CD4-positive, CD25-positive, alpha-beta regulatory T cell (primary cell): ENCODE measurements at places on chromosomes 3 and 15.
A peak's percentile ranks its signal among the peaks of the same experiment; 100 is the strongest.

DNA sequence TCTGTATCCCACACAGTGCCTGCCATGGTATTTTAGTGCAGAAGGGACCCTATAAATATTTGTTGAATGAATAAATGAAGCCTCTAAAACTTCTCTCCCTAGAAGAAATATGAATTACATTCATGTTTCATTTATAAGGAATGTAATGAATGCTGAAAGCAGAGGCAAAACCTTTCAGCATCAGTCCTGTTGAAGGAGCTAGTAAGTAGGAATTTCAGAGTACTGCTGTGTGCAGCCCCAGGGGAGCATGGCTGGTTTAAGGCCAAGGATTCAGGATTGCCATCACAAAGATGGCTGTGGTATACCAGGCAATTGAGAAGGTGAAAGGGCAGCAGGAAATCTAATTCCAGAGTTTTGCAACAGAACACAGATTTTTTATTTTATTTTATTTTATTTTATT, 1131.4 kb downstream of the IGSF11 start:
- DNase-seq, result no peak

GRCh38 chr3:143895805-143896204, 47.5 kb upstream of the SLC9A9 start:
- DNase-seq, result no peak

- DNase-seq, result peak; percentile 42
These were observed 1.2 kb downstream of the LHFPL4 start for GRCh38 chr3:9552252-9552999.

GRCh38 chr3:74048699-74049098, 424.0 kb upstream of the PDZRN3 start:
- DNase-seq, result no peak

- DNase-seq, result no peak
These were observed 160.1 kb downstream of the ARRDC4 start for GRCh38 chr15:98120561-98120960.

DNA sequence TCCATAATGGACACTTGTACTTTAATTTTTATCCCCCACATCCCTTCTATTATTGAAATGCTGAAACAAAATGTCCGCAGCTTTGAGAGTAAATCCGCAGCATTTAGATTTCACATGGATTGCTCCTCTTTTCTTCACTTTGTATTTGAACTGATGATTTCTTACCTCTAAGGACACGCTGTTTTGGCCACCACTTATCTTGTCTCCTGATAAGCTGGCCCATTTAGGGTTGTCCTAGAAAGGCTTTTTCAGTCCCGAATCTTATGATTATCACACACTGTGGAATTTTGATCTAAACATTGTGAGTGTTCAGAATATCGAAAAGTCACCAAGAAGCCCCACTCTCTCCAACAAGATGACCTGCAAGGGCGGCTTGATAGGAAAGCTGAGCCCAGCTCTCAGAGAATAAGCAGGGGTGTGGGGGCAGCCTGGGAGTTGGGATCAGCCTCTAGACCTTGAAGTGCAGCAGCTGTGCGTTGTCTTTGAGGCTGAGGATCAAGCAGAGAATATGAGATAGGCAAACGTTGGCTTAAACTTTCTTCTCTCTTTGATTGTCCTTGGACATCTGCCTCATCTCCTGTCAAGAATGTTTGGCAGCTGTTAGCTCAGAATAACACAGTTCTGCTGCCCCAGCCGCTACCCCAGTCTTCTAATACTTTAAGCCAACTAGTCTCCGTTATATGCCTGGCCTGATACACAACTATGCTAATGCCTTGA, 399.7 kb upstream of the NR2F2 start:
- no peak for DNase-seq

DNA sequence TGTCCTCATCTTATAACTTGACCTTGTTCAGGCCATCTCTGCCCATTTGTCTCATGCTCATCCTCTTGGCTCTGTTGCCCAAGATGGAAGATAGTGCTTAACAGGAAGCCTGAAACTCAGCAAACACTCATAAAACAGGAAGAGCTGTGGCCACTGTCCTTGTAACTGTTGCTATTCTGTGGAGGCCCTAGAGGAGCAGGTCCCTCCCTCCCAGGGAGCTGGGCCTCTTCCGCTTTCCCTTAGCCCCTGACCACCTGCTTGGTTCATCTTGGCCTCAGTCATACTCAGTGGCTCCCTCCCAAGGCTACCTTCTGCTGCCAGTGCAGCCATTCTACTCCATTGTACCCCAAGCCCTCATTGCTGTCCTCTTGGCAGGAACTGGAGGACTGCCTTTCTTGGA, 3.5 kb downstream of the MAPKAPK3 start:
- no peak for DNase-seq

GRCh38 chr3:182682263-182683241, 110.8 kb upstream of the ATP11B start:
- peak; percentile 48 for DNase-seq

DNA sequence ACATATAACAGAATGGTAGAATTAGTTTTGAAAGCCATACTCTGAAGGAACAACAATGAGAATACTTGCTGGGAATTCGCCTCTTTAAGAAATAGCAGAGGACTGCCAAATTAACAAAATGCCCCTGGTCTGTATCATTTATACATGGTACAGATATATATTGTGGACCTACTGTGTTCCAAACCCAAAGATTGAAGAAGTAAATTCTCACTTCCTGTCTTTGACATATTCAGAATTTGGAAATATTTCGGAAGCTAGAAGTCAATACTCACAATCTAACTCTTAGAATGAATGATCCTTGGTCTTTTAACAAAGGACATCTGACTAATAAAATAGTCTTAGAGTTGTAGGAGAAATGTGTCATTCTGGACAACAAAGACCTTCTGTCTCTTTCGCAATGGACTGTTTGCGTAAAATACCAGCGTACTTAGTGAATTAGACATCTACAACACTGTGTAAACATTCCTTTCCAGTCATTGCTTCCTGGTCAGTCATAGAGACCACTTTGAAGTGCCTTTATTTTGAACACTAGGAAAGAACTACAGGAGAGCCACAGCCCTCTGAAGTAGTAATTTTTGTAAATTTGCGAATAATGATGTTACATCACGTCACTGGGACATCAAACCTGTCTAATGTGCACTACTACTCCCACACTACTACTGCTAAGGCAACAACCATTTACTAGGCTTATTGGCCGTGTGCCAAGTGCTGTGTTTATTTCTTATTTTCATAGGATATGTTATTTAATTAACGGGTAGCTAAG, 68.0 kb downstream of the CHL1 start:
- DNase-seq, result no peak

DNA sequence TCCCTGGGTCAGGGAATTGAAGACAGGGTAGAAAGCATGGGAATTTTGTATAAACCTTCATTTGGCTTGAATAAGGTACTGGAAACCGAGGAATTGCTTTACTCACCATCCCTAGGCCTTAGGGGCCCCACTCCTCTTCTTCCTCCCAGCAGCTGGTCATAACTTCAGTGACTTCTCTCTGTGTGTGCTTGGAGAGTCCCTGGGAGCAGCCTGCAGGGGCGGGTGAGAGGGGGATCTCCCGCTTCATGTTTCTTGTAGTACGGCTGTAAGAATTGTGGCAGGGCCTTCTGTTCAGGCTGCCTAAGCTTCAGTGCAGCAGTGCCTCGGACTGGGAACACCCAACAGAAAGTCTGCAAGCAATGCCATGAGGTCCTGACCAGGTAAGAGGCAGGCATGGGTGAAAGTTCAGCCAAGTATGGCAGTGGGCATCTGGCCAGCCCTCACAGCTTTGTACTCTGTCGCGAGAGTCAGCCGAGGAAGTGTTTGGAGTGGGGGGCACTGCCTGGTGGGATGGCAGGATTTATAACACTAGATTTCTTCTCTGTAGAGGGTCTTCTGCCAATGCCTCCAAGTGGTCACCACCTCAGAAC, 1.7 kb upstream of the DNAJC17 start:
- no peak for DNase-seq

GRCh38 chr3:150697646-150698045, 6.1 kb downstream of the ERICH6 start:
- DNase-seq, result no peak

- no peak for DNase-seq
These were observed 23.8 kb upstream of the FBLN2 start for GRCh38 chr3:13524979-13525669.

- no peak for DNase-seq
These were observed 22.4 kb downstream of the CIAO2A start for GRCh38 chr15:64070965-64071851.

DNA sequence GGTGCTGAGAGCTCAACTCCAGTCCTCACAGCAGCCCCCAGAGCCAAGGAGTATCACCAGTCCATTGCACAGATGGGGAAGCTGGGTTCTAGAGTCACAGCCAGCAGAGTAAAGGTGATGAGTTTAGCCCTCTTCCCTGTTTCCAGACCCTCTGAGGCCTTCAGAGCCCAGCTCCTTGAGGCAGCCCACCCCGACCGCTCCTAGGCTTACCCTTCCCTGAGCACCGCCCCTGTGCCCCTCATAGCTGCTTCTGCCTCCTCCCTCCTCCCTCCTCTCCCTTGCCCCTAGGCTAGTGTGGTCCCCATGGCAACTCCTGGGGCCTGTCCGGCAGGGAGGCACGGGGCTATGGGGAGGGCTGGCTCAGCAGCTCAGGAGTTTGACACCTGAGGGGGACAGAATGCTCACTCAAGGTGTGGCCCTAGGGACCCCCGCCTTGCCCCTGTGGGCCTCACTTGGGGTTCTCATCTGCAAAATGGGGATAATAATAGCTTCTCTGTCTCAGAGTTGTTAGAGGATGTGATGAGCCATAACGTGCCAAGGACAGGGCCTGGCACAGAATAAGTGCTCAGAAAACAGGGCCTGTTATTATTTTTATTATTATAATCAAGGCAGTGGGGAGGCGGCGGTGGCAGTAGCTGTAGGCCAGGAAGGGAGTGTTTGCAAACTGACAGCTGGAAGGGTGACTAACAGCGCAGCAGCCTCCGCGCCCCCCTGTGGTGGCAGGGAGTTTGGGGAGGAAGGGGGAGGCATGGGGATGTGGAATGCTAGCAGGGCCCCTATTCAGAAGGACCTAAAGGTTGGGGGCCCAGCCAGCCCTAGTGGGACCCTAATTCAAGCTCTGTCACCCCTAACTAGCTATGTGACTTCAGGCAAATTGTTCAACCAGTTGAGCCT, 11.5 kb downstream of the CSK start:
- peak; percentile 68 for DNase-seq

DNA sequence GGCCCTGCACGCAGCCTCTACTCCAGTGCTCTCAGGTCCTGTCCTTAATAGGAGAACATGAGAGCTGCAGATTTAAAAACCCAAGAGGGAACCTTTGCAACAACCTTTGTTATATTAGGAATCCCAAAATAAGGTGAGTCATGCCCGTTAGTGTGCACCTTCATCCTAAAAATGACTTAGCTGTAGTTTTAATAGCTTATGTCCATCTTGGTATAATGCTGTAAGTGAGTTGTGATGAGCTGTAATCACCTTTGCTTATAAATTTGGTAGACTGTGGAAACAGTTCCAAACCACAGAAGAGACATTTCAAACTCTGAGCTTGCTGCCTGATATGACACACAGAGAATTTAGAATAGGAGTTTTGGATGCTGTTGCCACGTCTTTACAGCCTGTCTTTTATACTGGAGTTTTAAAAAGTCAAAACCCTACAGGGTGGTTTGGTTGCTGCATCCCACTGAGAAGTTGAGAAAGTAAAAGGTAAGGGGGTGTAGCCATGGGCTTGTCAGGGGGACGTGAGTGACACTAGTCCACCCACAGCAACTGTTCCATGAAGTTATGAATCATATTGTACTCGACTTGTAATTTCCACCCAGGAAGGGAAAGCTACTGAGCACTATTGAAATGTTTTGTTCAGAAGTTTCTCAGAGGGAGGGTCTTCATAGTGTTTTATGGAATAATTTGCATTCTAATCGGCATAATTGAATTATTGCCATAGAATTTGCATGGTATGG, 27.4 kb upstream of the CD47 start:
- DNase-seq, result no peak

DNA sequence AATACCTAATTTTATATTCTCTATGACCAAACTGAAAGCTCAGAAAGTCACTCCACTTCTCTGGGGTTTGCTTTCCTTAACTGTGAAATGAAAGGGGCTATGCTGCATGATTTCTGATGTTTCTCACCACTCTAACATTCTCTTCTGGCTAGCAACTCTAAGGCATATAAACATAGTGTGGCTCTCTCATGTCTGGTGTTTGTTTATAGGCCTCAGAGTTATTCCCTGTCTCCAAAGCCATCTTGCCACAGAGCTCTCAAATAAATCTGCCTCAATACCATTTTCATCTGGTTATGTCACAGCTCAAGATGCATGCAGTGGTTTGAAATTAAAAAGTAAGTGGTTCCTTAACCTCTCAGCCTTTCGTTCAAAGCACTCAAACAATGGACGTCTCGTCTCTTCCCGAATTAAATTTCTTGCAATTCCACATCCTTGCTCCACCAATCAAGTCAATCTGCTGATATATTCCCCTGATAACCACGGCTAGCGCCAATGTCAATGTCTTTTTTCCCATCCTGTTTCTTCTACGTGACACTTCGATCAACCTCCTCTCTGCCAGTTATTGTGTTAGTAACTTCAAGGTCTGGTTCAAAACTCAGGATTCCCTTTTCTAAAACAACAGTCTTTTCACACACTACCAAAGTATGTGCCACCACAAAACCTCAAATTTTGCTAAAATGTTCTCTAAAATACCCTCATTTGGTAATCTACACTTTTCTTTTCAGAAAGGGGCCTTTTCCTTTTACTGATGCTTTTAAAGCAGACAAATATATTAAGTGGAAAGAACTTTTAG, 16.0 kb downstream of the TOMM70 start:
- DNase-seq, result no peak

GRCh38 chr3:69085168-69085832, 563 bp downstream of the ARL6IP5 start:
- no peak for DNase-seq

DNA sequence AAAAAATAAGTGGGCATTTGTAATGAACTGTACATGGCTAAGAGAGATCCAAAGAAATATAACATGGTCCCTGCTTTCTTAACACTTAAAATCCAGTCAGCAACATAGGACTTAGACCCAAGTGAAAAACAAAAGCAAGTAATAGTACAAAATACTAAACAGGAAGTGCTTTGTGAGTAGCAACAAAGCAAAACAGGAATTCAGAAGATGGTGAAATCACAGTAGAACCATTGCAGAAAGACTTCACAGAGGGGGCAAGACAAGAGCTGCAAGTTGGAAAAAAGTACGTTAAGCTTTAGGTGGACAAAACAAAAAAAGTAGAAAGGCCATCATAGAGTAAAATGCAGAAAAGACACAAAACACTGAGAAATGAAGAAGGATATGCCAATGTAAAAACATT, 116.0 kb downstream of the TBC1D5 start:
- DNase-seq, result no peak

DNA sequence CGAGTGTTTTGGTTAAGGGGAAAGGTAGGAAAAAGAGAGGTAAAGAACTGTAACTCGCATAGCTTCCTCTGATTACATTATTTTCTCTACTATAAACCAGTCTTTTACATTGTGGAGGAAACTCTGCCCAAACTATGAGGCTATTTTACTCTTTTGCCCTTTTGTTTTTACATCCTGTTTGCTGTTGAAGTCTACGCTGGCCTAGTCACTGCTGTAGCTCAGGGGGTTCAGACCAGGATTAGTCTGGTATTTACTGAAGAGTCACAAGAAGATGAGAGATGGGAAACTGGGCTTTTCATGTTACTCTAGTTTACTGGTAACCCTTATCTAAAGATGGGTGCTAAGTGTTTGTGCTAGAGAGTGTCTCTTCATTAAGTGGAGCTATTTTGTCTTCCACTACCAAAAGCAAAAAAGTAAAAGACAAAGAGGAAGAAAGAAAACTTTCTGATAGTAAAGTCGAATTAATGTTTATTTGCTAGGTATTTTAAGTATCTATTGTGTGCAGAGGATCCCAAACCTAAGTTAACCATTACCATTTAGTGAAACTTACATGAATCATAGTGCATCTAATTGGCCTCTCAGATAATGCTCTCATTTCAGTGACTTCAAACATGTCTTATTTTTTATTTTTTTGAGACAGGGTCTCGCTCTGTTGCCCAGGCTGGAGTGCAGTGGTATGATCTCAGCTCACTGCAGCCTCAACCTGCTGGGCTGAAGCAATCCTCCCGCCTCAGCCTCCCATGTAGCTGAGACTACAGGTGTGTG, 10.9 kb downstream of the RARB start:
- DNase-seq, result no peak
